ENCODE measurements at places on chromosomes 13 and 19.

- H3K4me3 ChIP-seq: no peak overlapping the region
- no peaks in the 10 kb centered on the region for H3K36me3 ChIP-seq
- DNase-seq: no peak
- no peak overlapping the region for H3K27ac ChIP-seq
- H3K27me3 ChIP-seq: no peaks in the 10 kb centered on the region
Measured at GRCh38 chr13:99230991-99231390, 27.2 kb downstream of the GPR18 start.

- no peaks in the 10 kb centered on the region for H3K36me3 ChIP-seq
- H3K4me3 ChIP-seq: no peak overlapping the region
Measured at GRCh38 chr13:107185889-107186288, 618.0 kb upstream of the ARGLU1 start.

- peaks cover 4% of the 10 kb centered on the region for H3K4me1 ChIP-seq
- no peak overlapping the region for H3K4me3 ChIP-seq
- no peaks in the 10 kb centered on the region for H3K36me3 ChIP-seq
- H3K27me3 ChIP-seq: peaks cover 8% of the 10 kb centered on the region
- no peak for DNase-seq
- H3K27ac ChIP-seq: no peak overlapping the region
Measured at GRCh38 chr13:43934273-43934672, 54.6 kb downstream of the LACC1 start.

DNA sequence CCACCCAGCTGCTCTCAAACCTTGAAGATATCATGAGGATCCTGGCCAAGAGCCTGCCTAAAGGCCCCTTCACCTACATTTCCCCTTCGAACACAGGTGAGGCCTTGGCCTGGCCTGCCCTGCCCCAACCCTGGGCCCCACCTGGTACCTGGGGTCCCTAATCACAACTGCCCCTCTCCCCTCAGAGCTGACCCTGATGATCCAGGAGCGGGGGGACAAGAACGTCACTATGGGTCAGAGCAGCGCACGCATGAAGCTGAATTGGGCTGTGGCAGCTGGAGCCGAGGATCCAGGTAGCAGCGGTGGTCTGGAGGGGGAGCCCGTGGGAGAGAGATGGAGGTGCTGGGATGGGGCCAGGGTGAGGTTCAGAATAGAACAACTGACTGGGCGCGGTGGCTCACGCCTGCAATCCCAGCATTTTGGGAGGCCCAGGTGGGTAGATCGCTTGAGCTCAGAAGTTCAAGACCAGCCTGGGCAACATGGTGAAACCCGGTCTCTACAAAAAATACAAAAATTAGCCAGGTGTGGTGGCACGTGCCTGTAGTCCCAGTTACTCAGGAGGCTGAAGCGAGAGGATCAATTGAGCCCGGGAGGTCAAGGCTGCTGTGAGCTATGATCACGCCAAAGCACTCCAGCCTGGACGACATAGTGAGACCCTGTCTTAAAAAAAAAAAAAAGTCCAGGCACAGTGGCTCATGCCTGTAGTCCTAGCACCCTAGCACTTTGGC lies 17.5 kb downstream of the DDX39A start:
- no peak overlapping the region for H3K4me3 ChIP-seq
- H3K36me3 ChIP-seq: peaks cover 22% of the 10 kb centered on the region
- H3K27me3 ChIP-seq: no peaks in the 10 kb centered on the region
- peaks cover 5% of the 10 kb centered on the region for H3K4me1 ChIP-seq
- H3K27ac ChIP-seq: no peak overlapping the region
- no peak for DNase-seq

Data from GM12878 (cell line).